Dermis microvascular lymphatic vessel endothelial cell (primary cell): ENCODE measurements at places on chromosomes 11 and 22.
A peak's percentile ranks its signal among the peaks of the same experiment; 100 is the strongest.

DNA sequence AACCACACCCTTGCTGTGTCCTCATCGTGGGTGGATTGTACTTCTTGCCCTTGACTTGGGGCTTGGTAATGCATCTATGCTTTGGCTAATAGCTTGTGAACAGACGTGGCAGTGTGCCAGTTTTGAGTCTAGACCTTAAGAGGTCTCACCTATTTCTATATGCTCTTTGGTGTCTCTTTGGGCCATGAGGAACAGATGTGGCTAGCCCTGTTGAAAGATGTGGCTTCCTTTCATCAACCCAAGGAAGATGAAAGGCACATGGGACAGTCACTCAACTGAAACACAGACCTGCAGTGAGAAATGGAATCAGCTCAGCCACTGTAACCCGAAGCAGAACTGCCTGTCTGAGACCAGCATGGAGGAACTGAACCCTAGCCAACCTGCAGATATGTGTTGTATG, 7.9 kb upstream of the NELL1 start:
- no peak for DNase-seq

- no peak for DNase-seq
Measured at GRCh38 chr11:75277991-75278790, 37.6 kb downstream of the TPBGL start.

- peak; percentile 95 for DNase-seq
Measured at GRCh38 chr11:29119707-29120618, 896.9 kb downstream of the KCNA4 start.

DNA sequence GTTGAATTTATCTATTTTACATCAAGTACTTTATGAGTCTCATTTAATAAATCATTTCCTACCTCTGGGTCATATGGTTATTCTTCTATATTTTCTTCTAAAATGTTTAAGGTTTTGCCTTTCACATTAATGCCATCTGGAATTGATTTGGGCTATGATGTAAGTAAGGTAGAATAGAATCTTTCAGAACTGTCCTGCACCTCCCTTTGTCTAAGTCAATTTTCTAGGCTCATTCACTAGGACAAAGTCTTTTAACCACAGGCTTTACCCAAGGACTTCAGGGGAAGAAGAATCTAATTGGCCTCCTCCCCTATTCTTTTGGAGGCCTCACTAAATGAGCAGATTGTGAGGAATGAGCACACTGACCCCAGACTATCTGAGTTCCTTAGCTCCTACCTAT, 146.0 kb downstream of the BBOX1 start:
- DNase-seq = no peak

- DNase-seq = no peak
Measured at GRCh38 chr11:125312391-125312790, 147.8 kb downstream of the PKNOX2 start.

GRCh38 chr11:89463266-89463780, 27.9 kb downstream of the NOX4 start:
- peak; percentile 68 for DNase-seq

DNA sequence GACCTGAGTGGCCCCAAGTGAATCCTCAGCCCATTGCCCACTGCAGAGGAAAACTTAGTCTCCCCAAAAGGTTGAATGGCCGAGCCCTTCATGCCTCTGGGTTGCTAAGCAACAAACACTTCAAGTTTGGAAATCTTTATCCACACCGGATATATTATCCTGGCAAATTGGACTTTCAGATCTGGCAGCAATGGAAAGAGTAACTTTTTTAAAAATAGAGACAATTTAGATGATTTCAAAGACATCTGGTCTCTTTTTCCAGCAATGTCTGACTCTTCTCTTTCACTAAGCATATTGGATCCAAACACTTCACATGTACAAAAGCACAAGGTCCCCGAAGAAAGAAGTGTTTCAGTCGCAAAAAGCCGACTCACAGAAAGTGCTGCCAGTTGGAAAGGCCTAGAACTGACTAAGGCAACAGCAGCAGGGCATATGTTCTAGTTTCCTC, 505.3 kb downstream of the SOX6 start:
- DNase-seq = no peak

DNA sequence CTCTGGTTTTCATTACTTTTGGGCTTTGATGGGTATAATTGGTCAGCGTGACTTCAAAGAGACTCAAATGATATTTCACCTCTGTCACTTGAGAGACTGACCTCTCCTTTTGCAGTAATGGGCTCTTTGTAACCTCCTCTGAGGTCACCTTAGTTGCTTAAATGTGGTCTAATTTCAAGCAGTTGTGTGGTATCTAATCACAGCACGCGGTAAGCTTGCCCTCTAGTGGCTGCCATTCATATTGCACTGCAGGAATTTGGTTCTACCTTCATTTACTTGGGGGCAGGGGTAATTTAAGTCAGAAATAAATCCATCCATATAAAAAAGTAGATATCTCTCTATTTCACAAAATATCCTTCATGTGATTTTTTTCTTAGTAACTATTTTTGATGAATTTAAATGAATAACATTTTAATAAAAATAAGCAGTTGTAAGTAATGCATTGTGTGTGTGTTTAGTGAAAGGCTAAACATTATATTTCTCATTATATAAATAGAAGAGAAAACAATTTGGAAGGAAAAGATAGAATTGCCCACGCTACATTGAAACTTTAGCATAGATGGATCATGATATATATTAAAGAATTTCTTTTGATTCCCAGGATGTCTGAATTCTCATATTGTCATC, 55.0 kb upstream of the ANO3 start:
- DNase-seq = peak; percentile 27
